ENCODE measurements at places on chromosomes 7 and 10.

- no peak for DNase-seq
These were observed 64.8 kb upstream of the SEC61G start for GRCh38 chr7:54823776-54824175.

GRCh38 chr7:140051820-140052219 is 10.9 kb downstream of the PARP12 start:
- no peak for DNase-seq

DNA sequence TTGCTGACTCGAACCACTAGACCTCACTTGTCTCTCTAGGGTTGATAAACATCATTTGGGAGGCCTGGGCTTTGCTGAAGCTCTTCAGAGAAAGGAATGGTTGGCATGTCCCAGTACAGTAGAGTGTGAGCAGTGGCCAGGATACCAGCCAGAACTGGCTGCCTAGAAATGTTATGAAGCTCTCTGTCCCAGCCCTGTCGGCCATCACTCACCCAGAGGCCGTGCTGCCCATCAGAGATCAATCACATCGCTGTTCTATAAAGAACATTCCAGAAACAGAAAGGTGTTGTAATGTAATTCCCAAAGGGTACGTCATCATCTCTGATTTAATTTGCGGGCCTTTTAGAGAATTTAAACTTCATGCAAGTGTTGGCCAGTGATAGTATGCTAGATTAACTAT is 111.5 kb downstream of the PRPF18 start:
- no peak for DNase-seq

- DNase-seq = no peak
These were observed 116.8 kb upstream of the ZNF32 start for GRCh38 chr10:43765516-43765915.

DNA sequence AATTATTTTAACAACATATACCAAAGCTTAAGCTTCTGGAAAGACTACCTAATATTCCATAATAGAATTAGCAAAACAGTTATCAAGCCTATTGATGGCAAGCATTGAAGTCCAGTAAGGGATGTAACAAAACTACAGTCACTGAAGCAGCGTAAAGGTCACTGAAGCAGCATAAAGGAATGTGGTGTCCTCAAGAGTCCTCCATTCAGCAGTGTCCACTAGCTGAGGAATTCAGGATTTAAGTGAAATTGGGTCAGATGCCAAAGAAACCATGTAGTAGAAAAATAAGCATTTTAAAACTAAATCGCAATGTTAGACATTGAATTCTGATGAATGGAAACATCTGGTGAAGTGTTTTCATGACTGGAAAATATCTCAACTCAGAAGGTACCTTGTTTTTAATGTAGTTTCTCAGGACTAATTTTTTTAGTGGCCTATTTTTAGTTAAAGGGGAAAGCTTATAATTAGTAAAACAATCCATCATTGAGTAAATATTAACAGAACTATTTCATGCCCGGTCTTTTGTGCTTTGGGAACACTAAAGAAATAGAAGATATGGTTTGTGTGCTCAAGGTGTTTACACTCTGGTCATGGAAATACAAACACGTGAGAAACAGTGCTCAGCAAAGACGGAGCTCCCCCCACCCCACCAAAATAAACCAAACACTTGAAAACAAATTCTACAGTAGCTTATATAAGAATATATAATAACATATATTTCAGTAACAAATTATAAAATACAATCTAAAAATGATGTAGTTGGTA is 121.4 kb downstream of the CDK14 start:
- no peak for DNase-seq

- DNase-seq = no peak
These were observed 64.4 kb downstream of the SUGCT start for GRCh38 chr7:40199076-40199802.

DNA sequence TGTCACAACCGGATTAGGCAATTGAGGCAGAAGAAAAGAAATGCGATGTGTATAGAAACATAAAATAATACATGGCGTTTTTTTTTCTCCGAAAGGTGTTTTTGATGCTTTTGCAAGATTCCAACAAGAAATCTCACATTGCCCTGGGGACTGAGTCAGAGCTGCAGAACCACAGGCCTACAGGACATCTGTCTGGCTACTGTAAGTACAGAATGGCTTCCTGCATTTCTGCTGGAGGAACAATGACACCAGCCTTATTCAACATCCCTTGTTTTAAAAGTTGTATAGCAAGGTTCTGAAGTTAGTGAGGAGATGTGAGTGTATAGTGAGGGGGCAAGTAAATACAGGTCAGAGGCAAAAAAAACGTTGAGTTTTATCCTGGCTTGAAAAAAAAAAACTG is 256.4 kb downstream of the ABCA13 start:
- DNase-seq = no peak
